ENCODE measurements at places on chromosomes 7 and 10.

DNA sequence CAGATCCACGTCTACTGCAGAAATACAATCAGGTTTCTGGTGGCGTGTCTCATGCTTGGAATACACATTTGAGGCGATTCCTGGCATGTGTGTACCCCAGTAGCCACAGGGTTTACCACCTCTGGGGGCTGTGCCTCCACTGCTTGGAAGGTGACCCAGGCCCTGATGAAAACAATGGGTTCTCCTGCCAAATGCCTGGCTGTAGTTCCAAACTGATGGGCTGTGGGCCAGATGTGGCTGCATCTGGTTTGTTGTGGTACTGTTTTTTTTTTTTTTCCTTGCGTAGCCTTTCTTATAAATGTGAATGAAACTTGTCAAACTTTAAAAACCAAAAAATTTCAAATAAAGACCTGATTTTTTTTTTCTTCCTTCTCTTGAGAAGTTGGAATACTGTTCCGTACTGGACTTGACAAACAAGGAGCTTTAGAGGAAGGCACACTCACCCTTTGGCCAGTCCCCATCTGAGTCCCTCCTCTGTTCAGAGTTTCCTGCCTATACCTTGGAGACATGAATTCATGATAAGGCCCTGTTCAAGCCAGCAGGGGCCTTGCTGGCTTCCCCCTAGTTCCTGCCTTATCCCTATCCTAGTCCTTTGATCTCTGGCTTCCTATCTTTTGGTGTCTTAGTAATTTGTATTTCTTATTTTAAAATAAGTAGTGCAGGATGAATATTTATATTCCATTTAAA is 217.1 kb downstream of the PHTF2 start:
- no peak for DNase-seq

DNA sequence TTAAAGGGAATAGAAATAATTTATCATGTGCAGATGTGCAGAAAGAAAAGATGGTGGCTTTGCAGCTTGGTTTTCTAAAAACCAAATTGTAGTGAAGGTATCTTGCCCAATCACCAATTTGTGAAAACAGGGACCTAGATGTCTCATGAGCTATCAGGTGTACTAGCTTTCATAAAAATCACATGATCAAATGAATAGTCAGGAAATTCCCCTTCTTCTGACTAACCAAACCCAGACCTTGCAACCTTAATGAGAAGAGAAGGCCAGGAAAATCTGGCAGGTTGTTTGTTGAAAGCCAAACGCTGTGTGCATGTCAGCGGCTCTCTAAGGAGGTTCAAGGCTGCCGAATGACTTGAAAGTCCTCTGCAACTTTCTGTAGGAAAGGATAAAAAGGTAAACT is 304.4 kb upstream of the NRP1 start:
- no peak for DNase-seq

GRCh38 chr10:102616066-102616770 is 28.1 kb upstream of the TRIM8 start:
- no peak for DNase-seq

- DNase-seq = no peak
These were observed 3.5 kb downstream of the ANTXRL start for GRCh38 chr10:46290101-46290886.

- DNase-seq = no peak
These were observed 93.9 kb upstream of the RET start for GRCh38 chr10:42982891-42983506.

DNA sequence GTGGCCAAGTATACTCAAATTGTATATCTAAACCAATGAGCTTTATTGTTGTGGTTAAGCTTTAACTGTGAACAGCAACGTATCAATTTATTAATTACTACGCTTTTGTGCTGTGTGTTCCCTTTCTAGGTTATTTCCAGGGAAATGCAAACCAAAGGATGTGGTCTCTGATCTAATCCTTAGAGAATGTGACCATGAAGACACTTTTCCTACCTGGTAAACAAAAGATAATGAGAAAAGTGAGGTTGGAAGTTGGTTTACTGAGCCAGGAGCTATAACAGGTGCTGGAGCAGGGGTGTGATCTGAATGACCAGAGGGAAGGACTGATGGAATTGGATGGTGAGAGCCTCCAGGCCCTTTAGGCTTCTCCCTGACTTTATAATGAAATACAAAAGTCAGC is 25.4 kb upstream of the CALU start:
- no peak for DNase-seq

GRCh38 chr7:79282070-79282694 is 171.3 kb downstream of the MAGI2 start:
- DNase-seq = peak; percentile 11

GRCh38 chr7:3455806-3456595 is 154.9 kb downstream of the SDK1 start:
- no peak for DNase-seq

- peak; percentile 44 for DNase-seq
These were observed 11.9 kb downstream of the FLNC start for GRCh38 chr7:128841921-128842673.

DNA sequence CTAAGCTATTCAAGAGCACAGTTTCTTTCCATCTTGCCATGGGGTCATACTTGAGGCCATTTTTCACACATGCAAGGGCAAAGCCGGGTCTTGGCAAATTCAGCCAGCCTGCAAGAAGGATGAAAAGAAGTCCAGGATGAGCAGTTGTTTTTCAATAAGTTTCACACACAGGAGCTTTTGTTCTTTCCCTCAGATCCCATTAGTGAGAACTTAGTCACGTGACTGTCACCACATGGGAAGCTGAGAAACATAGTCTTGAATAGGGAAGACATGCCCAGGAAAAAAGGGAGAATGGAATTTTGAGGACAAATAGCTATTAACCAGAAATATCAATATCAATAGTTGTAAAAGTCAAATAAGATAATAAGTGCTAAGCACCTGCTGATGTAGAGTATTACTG is 137.7 kb downstream of the AHR start:
- no peak for DNase-seq

DNA sequence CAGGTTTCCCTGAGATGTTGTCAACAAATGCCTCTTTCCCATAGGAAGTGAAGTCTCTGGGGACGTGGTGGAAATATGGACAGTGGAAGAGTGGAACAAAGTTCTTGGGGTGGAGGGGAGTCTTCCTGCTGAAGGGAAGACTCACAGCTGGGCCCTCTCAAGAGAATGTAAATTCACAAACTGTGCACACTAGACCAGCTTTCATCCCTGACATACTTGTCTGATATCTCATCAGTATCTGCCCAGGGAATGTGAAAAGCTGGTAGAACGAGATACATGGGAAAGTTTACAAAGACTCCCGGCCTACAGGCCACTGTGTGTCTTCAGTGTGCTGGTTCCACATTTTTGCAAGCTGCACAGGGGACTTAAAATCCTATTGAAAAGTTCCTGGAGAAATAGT is 16.7 kb upstream of the CCDC3 start:
- no peak for DNase-seq

- no peak for DNase-seq
These were observed 18.3 kb downstream of the UNC5B start for GRCh38 chr10:71230656-71231025.

GRCh38 chr10:99775850-99776249 is 6.6 kb upstream of the ABCC2 start:
- DNase-seq = peak; percentile 13

DNA sequence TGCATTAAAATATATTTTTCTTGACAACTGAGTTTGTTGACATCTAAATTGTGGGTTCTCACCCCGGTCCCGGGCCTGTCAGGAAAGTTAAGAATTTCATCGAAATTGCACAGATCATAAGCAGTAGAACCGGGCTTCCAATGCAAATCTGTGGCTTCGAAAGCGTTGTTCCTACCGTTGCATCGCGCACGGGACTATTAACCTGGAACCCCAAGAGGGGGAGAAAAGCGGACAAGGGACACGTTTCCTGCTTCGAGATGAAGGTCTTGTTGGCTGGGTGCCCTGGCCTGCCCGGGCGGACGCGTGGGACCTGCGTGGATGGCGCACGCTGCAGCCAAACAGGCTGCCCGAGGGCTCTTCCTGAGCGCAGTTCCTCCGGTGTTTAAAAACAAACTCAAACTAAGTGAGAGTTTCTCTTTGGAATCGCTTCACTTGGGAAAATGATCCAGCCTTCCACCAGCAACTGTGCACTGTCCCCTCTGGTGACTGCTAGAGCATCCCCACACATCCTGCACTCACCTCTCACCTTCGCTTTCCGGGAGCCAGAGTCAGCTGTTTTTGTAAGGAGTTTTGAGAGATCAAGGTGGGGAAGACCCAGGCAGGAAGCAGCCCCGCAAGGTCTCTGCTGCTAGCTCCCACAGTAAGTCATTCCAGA is 5.1 kb upstream of the TBX20 start:
- DNase-seq = no peak

DNA sequence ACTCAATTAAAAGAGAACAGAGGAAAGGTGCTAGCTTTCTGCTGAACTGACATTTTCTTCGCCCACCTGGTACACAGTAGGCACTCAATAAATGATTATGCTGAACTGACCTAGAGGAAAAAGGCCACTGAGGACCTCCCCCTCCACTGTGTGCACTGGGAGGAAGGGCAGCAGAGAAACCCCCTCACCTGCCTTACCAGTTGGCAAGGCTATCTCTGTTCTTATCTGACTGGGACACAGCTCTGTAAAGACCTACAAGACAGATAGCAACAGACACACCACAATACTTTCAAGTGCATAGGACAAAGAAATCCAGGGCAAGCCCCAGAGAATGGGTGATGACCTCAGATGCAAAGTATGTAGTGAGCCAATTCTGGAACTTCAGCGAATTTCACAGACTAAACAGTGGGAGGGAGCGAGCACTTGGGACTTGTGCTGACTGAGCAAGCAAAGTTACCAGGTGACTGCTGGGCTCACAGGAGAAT is 30.4 kb downstream of the PDLIM1 start:
- no peak for DNase-seq

GRCh38 chr7:1555046-1555812 is 776 bp downstream of the TMEM184A start:
- no peak for DNase-seq

DNA sequence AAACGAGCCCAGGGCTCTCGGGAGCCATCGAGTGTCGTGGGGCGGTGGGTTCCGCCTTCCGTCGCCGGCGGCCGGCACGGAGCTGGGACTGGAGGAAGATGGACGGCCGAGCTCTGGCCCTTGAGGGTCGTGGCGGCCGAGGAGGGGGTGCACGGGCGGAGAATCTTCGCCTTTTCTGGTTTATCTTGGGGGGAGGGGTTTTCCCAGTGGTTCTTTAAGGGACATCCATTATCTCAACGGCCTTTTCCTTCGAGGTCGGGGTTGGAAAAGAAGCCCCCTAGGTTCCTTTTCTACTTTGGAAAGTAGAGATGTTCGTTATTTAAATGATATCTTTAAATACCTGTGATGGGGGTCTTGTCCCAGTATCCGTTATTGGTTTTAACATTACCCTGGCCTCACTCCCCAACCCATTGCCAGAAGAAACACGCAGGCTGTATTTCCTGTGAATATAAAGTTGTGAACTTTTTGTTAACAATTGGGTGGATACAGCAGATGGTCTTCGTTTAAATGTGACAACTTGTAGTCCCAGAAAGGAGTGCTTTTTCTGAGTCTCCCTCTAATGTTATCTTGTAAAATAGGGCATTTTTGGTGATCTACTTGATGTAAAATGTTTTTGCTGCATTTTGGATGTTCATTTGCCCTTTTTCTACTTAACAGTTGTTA is 765 bp downstream of the CCAR1 start:
- no peak for DNase-seq

DNA sequence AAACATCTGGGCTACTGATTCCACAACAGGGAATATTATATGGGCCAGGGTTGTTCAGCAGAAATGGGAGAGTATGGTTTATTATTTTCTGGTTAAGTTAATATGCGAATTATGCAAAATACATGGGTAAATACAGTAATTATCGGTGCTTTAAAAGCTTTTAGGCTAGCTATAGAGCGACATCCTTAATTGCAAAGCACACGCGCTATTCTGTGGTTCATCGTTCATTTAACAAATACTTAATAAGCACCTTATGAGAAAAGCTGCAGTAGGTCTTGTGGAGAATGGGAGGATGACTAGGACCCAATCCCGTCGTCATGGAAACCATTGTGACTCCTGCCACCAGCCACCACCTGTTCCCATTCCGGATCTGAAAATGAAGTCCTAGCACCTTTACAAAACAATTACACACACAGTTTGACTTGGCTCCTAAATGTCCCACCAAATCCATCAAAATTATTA is 623 bp upstream of the CEP41 start:
- DNase-seq = no peak

DNA sequence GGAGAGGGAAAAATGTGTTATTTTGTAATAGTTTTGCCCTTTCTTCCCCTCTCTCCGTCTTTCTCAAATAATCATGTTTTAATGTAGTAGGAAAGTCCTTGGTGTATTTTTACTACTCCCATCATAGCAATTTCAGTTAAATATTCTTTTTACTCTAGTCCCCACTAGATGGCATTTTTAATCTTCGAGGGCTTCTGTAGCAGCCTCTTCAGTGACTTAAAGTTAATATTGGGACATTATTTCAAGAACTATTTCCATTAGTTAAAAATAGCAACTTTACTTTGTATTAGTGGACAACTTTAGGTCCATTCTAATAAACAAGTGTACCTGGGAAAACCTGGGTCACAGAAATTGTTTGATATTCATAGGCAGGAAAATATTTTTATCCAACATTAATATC is 23.0 kb downstream of the EDRF1 start:
- no peak for DNase-seq

- DNase-seq = no peak
These were observed 73.4 kb downstream of the LRRC4 start for GRCh38 chr7:127957886-127958285.

DNA sequence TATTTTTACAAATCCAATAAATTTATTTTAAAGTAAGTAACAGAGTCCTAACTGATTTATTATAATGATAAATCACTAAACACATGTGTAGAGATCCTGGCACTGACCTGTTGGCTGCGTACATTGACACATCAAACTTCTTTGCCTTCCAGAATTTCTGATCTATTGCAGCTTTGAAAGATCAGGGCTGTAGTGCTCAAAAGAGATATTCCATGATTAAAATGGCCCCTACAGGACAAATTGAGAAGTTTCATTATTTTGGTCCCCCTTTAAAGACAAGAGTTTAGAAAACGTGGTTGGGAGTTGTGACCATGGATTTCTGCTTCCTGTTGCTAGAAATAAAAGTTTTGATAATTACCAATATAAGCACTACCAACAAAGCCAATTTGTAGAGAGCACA is 87.7 kb upstream of the PDK4 start:
- no peak for DNase-seq

DNA sequence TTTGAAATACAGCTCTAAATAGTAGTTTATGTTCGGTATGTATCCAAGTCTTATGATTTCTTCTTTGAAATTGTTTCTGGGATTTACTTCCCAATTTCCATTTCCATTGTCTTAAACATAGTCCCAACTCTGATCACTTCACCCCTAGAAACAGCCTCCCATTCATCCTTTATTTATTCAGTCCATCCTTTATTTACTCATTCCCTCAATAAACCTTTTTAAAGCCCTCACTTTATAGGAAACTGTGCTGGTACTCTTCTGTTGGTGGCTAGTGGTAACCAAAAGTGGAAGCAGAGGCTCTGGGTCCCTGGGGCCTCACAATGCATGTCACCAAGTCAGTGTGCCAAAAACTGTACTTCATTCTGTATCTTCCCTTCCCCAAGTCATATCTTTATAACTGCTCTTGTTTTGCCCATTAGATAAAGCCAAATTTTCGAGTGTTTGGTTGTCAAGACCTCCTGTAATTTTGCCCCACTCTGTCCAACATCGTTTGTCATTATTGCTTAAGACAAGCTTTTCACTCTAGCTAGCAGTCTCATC is 3.9 kb upstream of the EPC1 start:
- DNase-seq = no peak

Measured in HL-60 (cell line).